ENCODE measurements at places on chromosomes 12 and 14.

GRCh38 chr12:28144059-28144458, 46.2 kb upstream of the CCDC91 start:
- DNase-seq: no peak

- DNase-seq: no peak
These were observed 14.7 kb downstream of the TMEM119 start for GRCh38 chr12:108582978-108583770.

- DNase-seq: no peak
These were observed 37.4 kb downstream of the PHLDA1 start for GRCh38 chr12:75994069-75994740.

DNA sequence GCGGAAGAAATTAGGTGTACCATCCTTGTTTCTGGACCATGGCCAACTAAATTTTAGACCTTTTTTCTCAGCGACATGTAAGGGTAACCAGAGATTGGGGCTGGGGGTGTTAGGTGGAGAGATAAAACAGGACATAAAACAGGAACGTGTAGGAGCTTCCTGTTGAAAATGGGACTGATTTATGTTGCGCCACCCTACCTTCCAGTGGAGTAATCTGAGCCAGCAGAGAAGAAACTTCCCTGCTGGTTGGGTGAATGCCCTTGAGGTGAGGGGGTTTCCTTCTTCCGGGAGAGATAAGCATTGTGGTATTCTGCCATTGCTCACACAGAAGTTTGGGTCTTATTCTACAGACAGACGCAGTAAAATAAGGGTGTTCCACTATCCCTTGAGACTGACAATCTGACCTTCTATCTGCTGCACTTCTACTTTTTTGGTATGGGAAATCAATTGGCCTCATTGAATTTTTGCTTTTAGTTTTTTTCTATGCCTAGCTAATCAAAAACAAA, 417.6 kb downstream of the PCNX1 start:
- DNase-seq: no peak

- DNase-seq: no peak
These were observed 6.8 kb downstream of the FAM216A start for GRCh38 chr12:110475426-110475825.

- DNase-seq: no peak
These were observed 322.4 kb upstream of the CLEC14A start for GRCh38 chr14:38578278-38578681.

GRCh38 chr14:37062191-37062803, 110.1 kb downstream of the SLC25A21 start:
- no peak for DNase-seq

GRCh38 chr12:53758081-53758729, 6.4 kb upstream of the CISTR start:
- DNase-seq: no peak

GRCh38 chr12:79961411-79961810, 26.5 kb upstream of the PPP1R12A start:
- no peak for DNase-seq

GRCh38 chr12:11039171-11039570, 8.0 kb upstream of the TAS2R31 start:
- DNase-seq: no peak

DNA sequence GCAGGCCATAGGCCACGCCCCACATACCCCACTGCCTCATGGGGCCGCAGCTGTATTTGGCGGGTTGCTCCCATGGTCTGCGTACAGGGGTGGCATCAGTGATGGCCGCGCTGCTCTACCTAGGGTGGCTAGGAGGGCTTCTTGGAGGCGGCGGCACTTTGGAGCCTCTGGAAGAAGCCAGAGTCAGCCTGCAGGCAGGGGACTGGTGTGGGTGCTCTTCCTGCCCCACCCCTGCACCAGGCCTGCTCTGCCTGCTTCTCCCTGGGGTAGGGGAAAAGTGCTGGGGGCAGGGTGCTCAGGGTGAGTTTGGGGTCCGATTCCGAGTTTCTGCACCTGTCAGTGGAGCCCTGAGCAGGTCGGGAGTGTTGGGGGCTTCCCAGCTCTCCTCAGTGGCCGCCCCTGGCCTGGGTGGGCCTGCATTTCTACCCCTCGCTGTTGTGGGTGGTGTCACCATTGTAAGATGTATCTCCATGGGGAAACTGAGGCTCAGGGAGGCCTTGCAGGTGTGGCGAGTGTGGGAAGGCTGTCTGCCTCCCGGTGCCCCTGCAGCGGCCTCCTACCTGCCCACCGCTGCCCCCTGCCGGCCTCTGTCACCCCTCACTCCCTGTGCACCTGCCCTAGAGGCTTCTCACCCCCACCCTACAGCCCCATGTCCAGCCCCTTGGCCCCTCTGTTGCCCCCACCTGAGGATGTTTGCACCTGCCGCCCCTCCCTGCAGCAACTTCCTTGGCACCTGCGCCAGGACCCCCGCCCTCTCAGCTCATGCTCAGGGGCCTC, 5.5 kb downstream of the CEP170B start:
- no peak for DNase-seq

DNA sequence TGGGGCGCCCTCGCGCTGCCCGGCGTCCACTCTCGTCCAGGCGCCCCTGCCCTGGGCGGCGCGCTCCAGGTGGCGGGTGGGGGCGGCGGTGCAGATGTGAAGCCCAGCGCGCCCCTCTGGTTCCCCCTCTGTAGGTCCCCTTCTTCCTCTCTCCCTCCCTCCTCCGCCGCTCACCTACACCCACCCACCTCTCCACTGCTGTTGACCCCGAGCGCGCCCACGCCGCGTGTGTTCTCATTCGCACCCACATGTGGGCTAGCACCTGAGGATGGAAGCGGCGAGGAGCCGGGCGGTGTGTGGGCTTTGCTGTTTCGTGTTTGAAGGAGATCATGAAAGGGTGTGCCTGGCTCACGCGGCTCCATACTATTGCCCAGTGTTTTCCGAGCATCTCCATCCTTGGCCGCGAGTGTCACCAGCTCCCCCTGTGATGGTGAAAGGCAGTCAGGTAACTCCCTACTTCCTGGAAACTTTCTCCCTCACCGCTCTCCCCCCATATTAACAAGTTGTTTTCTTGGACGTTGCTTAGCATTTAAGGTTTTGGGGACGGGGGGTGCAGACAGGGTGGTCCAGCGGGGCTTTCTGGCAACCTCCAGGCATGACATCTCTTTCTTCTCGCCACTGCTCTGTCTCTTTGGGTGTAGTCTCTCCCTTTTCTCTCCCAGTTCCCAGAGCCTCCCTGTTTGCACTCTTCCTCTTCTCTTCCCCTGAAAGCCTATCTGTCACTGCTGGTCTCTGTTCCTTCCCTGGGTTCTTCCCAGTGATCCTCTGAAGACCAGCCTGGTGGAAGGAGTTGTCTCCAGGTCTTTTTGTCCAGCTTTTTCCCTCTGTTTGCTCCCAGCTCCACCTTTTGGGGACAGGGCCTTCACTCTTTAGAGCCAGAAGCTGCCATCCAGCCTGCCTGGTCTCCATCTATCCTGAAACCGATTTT, 1.6 kb downstream of the CACNA1C start:
- no peak for DNase-seq

DNA sequence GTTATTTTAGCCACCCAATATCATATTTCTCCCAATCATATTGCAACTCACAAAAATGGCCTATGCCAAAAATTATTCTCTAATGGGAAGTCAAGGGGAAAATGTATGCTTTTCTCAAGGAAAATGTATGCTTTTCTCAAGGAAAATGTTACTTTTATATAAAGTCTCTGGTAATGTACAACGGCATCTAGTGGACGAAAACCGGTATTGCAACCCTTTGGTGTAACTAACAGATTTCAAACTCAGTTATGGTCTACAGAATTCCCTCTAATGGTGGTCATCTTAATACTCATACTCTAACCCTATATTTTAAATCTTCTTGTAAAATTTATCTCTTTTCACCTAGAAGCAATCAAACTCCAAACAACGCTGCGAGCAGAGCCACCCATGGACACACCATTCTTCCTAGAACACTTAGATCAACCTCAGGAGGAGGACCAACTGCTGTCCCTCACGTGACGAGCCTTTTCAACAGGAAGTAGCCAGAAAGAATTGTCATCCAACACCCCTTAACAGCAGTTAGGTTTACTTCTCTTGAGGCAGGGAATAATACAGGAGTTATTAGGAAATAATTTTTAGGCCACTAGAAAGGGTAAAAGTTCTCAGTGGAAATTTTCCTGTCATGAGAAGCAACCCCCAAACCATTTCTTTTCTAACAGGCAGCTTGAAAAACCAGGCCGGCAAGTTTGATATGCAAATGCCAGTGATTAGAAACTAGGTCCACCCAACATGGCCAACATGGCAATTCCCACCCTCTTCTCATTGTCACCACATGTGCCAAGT, 20.1 kb downstream of the APOBEC1 start:
- peak; percentile 62 for DNase-seq

GRCh38 chr12:52650520-52651081, 1.4 kb downstream of the KRT2 start:
- DNase-seq: no peak

GRCh38 chr12:116657921-116658495, 79.9 kb downstream of the SPRING1 start:
- DNase-seq: no peak

GRCh38 chr14:74299061-74299545, 3.6 kb downstream of the ABCD4 start:
- DNase-seq: peak; percentile 63

GRCh38 chr14:50068496-50068895, 47.9 kb downstream of the VCPKMT start:
- no peak for DNase-seq

DNA sequence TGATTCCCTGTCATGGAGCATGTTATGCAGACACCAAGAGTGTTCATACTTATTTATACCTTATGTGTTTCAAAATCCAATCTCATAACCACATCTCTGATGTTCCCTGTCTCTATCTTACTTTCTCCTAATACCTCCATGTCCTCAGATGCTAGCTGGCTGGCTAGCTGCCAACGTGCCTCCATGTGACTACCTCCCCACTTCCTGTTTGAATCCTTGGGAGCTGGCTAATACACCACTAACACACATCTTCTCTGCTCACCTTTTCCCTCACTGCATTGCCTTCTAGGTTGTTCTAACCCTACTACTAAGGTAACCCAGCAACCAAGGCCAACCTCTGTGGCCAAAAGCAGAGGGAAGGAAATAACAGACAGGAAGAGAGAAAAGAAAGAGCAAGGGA, 27.3 kb downstream of the TTC5 start:
- peak; percentile 21 for DNase-seq

DNA sequence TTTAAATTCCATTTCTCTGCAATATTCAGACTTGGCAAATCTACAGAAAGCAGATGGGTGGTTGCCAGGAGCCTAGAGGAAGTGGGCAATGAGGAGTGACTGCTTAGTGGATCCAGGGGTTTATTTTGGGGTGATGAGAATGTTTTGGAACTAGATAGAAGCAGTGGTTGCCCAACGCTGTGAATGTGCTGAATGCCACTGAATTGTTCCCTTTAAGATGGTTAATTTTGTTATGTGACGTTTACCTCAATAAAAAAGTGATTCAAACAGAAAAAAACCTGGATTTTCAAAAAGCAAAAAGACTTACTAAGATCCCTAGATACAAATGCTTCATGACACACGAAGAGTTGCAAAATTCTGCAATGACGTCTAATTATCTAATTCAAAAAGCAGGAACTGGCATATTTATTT, 34.2 kb downstream of the DAO start:
- DNase-seq: peak; percentile 18

- peak; percentile 78 for DNase-seq
These were observed 22.3 kb downstream of the CKB start for GRCh38 chr14:103500148-103500990.

- no peak for DNase-seq
These were observed 10.2 kb downstream of the TNFAIP2 start for GRCh38 chr14:103133210-103134140.

- DNase-seq: no peak
These were observed 10.5 kb downstream of the PLD4 start for GRCh38 chr14:104935026-104935650.

DNA sequence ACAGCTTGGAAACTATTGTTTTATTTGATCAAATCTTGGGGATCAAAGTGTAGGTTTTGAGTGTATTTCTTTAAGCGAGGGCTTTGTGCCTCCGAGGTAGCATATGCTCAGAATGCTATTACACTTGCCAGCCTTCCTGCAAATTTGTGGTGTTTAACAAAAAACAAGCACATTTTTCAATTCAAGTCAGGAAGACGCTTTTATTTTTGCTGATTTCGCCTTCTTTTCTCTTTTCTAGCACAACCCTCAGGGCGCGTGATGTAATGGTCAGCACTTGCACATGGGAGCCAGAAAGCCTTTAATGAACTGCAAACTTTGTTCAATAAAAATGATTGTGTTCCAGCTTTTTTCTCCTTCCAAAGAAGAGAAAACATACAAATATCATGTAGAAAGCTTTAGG, 466.5 kb downstream of the PRKD1 start:
- DNase-seq: peak; percentile 26

DNA sequence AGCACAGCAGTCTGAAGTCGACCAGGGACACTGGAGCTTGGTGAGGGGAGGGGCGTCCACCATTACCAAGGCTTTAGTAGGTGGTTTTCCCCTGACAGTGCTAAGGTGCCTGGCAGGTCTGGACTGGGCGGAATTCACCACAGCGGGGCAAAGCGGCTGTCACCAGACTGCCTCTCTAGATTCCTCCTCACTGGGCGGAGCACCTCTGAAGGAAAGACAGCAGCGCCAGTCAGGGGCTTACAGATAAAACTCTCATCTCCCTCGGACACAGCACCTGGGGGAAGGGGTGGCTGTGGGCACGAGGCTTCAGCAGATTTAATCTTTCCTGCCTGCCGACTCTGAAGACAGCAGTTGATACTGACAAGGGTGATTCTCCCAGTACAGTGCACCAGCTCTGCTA, 39.1 kb downstream of the DDHD1 start:
- DNase-seq: no peak

DNA sequence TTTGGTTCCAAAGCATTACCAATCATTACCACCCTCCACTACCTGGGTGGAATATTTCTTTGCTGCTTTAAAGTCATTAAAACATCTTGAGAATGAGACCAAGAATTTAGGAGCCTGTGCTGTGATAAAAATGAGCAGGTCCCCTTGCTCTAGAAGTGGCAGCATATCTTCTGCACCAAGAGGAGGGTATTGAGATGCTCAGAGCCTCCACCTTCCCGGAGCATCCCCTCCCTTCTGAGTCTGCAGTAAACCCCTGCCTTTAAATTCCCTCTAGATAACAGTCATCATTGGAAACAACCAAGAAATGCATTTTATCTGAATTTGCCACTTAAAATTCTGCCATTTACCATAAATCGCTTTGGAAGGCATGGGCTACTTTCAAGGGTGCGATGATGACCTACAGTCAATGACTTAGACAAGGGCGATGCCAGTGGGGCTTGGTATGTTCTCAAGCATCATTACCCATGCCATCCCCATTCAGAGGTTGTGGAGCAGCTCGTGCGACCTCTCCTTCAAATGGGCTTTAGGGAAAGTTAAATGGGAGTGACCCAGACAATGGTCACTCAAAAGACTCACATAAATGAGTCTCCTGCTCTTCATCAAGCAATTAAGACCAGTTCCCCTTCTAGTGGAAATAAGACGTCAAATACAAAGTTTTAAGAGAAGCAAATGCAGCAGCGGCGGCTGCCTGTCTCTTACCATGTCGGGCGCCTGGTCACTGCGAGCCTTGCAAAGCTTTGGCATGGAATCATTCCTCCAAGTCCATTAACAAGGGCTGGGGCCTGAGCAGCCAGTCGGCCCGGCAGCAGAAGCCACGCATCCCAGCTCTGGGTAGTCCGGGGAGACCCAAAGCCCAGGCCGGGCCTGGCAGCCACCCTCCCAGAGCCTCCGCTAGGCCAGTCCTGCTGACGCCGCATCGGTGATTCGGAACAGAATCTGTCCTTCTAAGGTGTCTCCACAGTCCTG, 334.5 kb downstream of the TMEM121 start:
- DNase-seq: no peak

GRCh38 chr14:89807892-89808291, 146.6 kb downstream of the EFCAB11 start:
- no peak for DNase-seq

Measured in foreskin fibroblast (primary cell).